Stimulated activated naive CD4-positive, alpha-beta T cell treated with Interleukin-2 at 50 U/mL for 16 hours (primary cell): ENCODE measurements at places on chromosomes 2 and 18.

DNA sequence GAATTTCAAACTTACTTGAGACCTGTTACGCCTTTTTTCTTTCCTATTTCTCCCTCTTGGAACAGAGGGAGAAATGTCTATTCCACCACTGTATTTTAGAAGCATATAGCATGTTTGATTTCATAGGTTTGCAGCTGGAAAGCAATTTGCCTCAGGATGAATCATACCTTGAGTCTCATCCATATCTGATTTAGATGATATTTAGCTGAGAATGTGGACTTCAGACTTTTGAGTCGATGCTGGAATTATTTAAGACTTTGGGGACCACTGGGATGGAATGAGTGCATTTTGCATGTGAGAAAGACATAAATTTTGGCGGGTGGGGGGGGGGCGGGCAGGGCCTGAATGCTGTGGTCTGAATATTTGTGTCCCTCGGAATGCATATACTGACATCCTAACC is 282.7 kb upstream of the STON1 start:
- DNase-seq: no peak

DNA sequence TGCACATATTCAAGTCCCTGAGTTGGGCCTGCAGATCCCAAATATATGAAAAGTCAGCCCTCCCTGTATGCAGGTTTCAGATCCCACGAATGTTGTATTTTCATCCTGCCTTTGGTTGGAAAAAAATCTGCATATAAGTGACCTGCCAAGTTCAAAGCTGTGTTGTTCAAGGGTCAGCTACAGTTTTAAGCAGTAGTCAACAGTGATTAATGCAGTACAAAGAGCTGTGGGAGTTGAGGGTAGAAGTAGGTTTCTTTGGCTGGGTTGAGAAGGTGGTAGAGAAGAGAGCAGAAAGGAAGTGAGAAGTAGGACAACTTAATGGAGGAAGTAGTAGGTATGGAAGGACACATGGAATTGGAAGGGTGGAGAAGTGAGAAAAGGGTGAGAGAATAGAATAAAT is 127.9 kb downstream of the ANKRD44 start:
- DNase-seq: no peak

DNA sequence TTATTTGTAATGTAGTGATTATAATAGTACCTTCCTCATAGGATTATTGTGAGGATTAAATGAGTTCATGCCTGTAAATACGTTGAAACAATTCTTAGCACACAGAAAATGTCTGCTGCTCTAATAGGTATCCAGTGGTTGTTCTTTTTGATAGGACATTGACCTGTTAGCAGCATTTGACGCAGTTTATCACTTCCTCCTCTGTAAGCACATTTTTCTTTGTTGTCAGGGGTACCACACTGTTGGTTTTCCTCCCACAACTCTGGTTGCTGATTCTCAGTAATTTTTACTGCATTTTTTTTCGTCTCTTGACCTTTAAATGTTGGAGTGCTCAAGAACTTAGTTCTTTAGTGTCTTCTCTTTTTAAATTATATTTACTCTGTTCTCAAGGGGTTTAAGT is 15.4 kb downstream of the PPM1B start:
- DNase-seq: no peak

DNA sequence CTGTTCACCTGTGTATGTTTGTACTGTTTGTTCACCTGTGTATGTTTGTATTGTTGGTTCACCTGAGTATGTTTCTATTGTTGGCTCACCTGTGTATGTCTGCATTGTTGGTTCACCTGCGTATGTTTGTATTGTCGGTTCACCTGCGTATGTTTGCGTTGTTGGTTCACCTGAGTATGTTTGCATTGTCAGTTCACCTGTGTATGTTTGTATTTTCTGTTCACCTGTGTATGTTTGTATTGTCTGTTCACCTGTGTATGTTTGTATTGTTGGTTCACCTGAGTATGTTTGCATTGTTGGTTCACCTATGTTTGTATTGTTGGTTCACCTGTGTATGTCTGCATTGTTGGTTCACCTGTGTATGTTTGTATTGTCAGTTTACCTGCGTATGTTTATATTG is 14.6 kb downstream of the ADI1 start:
- no peak for DNase-seq

DNA sequence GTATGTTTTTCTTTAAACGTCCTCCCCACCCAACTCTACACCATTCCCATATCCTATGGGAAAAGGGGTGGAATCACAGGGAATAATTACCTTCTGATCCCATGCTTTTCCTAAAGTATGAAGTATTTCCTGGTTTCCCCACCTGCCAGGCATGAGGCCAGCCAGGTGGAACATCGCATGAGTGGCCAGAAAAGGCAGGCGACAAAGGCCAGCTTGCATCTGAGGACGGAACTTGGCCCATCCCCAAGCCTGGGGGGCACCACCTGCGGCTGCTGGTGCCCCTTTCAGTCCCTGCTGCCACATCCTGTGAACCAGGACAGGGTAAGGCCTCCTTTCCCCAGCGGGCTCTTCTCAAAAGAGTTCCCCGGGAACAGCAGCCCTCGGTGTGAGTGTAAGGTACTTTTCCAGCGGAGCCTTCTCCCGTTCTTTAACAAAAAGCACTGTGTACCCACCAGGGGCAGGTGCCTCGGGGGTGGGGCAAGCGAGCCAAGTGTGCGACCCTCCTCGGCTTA is 1.2 kb upstream of the ERFE start:
- DNase-seq: no peak
